ENCODE measurements at places on chromosomes 3 and 15.

GRCh38 chr15:75063338-75063737 is 39.9 kb downstream of the PPCDC start:
- no peak for DNase-seq

GRCh38 chr3:123744064-123744463 is 140.1 kb downstream of the MYLK start:
- no peak for DNase-seq

GRCh38 chr15:72732086-72732485 is 46.1 kb downstream of the BBS4 start:
- DNase-seq: no peak

DNA sequence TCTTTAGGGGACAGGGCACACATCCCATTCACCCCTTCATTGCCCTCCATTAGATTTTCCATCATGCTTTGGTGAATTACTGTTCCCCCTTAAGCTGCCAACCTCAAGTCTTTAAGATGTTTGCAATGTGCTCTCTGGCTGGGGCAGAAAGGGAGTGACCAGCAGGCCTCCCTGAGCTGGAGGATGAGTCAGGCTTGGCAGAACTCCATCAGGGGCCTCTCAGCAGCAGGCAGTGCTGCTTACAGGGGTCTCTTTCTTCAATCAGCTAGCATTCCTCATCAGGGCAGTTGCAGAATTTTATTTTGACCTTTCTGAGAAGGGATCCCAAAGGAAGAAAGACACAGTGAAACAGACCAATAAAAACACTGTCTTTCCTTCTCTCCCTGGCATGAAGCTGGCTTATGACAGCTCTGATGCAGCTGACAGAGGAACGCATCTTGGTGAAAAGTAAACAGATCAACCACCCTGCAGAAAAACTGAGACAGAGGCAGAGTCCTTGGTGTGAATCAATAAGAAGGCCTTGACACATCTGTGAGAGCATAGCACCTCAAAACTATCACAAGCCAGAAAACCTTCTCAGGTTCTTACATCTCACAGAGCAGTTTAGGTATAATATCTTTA is 88.7 kb upstream of the MRPL3 start:
- DNase-seq: no peak

- no peak for DNase-seq
Observed at GRCh38 chr15:83312071-83312470, 27.6 kb upstream of the BNC1 start.

Data from effector CD4-positive, alpha-beta T cell (primary cell).